ENCODE measurements at places on chromosomes 16 and 17.

DNA sequence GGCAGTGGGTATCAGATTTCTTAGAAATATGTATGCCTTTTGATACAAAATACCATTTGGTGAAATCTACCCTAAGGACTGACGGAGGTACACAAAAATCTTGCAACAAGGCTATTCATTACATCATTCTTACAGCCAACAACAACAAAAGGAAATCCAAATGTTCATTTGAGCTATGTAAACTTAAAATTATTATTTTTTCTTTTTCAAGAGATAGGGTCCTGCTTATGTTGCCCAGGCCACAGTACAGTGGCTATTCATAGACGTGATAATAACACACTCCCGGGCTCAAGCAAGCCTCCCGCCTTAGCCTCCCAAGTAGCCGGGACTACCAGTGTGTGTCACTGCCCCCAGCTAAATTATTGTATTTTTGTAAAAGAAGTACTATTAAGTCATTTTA lies 9.0 kb downstream of the SRR start:
- DNase-seq = no peak

GRCh38 chr17:52026075-52026474 lies 132.4 kb downstream of the CA10 start:
- no peak for DNase-seq

GRCh38 chr17:34306466-34306865 lies 12.8 kb upstream of the CCL8 start:
- peak; percentile 29 for DNase-seq

DNA sequence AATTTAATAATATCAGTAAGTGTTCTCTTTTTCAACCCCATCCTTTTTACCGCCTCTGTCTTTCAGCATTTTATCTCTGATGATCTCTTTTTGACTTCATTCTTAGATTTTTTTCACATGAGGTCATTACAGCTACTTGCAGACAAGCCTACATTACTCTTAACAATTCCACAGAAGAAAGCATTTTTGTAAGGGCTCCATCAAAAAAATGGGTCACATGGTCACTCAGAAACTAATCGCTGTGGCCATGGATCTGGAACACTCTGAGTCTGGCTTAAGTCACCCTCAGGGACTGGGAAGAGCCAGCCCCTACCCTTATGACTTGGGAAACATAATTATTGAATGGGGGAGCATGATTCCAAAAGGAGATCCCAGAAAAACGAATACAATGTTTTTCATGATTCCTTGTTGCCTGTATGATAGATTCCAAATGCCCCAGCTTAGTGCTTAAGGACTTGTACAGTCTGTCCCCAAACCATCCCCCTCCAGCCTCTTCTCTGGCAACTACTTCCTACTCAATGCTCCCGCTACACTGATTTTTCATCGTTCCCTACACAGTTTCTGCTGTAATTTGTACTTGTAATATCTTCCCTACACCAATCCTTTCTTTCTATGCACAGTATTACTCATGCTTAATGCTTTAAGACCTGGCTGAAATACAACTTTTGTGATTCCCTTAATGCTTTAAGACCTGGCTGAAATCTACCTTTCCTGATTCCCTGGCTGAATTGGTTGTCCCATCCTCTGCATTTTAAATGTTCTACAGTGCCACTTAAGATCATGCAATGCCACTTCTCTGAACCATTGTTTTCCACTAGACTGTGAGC lies 457.8 kb downstream of the HS3ST4 start:
- no peak for DNase-seq

DNA sequence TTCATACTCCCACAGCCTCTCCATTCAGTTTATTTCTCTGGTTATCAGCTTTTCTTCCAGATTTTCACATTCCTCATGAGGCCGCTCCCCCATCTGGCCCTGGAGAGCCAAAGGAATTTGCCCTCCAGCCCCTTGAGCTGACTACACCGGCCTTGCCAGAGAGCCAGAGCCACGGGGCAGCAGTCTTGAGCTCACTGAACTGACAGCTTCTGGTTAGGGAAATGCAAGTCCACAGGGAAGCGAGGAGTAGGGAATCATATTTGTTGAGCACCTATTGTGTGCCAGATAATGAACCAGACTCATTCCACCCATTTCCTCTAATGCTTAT lies 102.4 kb downstream of the ABCC12 start:
- peak; percentile 31 for DNase-seq

DNA sequence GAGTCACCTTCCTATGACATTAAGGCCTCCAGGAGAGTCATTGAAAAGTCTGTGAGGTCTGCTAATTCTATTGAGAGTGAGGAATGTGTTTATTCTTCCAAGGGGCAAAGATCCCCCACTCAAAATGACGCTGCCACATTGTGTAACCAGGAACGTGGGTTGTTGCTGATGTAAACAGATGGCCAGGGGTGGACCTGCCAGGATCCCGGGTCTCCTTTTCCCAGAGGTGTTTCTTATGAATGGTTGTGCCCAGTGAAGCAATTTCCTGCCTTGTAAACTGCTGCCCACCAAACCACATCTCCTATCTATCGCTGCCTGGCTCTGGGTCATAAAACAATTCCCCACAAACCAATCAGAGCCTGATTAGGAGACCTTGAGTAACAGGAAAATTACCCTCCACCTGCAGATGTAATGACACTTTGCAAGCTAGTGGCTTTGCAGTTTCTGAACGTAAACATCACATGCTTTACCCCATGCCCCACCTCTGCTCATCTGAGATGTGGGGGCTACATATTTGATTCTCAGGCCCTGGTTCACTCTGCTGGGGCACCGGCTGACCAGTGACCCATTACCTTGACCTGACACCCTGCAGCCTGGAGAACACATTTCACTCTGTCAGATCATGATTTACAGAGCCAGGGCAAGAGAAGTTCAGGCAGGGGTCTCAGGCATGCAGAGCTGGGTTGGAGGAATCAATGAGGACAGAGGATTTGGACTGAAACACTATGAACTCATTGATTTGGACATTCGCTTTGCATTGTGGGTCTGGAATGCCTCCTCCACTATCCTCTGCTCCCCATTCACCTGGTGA lies 33.1 kb upstream of the DDX52 start:
- DNase-seq = peak; percentile 87

DNA sequence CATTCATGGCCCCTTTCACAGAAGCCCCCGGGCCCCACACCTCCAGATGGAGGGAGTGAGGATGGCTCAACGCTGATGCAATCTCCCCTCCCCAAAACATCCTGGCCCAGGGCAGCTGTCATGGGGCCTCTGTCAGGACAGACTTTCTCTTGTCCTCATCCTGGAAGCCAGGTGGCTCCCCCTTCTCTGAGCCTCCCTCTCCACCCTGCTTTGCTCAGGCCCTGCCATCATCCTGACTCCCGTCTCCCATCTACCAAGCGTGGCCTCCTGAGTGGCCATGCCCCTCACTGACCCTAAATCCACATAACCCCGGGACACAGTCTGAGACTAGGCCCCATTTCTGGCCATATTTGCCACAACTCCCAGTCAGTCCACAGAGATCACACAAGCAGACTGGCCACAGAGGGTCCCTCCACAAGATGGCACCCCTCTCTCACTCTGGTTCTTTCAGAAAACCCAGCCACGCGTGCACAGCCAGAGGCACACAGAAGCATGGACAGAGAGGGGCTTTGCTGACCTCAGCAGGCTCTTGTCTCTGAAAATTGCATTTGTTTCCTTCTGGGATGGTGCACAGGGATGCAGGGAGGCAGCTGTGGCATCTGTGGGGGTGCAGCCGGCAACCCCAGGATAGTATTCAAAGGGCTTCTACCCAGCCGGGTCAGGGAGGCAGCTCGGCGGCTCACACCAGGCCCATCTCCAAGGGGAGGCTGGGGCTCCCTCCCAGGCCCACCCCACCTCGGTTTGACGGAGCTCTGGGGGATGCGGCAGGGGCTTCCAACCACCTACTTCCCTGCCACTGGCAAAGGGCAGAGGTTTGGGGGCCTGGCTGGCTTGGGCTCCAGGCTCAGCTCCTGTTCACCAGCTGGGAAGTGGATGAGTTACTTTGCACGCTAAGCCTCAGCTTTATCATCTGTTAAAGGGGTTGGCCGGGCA lies 16.9 kb downstream of the DOC2B start:
- peak; percentile 23 for DNase-seq

DNA sequence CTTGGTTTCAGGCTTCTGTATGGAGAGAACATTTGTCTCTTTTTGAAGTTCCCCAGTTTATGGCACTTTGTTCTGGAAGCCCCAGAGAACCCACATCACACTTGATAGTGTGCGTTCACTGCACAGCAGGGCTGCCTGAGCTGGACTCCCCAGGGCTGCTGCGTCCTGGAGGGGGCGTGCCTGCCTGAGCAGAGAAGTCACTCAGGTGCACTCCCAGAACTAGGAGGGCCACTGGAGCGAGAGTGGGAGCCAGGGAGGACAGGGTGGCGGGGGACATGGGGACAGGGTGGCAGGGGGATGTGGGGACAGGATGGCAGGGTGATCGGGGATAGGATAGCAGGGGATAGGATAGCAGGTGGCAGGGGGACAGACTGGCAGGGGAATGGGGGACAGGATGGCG lies 43.9 kb upstream of the ZNF469 start:
- no peak for DNase-seq

- DNase-seq = no peak
These were observed 28.2 kb downstream of the CMTR2 start for GRCh38 chr16:71260995-71261394.

- no peak for DNase-seq
These were observed 2.1 kb downstream of the SOX9 start for GRCh38 chr17:72122765-72123529.

- DNase-seq = no peak
These were observed 24.6 kb downstream of the CACNG1 start for GRCh38 chr17:67068999-67069398.

DNA sequence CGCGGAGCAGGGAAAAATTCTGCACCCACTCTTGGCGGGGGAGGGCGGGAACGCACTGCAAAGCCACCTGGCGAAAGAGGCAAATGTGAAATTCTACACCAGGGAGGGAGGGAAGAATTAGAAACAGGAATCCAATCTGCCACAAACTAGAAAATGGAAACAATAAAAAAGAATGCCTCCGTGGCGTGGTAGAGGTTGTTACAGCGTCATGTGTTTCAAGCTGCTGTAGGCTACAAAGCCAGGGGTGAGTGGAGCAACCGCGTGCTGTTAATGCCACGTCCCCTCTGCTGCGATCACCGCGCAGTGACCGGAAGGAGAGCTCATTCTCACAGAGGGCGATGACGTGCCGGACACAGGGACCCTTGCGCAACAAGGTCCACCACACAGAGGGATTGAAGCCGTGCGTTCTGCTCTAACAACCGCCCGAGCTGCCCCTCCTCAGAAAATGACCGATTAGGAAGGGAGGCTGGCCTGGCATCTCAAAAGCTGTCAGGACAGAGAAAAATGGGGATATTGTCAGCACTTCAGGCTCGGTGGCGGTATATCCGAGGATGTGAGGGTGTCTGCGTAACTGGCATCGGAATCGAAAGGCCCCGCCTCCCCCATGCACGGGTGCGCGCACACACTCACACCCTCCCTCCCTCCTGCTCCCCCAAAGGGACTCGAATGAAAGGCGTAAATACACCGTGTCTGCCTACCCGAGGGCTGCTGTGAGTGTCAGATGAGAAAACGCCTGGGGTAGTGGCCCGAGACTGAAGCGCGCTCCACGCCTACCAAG lies 70.8 kb upstream of the TNRC6C start:
- no peak for DNase-seq

DNA sequence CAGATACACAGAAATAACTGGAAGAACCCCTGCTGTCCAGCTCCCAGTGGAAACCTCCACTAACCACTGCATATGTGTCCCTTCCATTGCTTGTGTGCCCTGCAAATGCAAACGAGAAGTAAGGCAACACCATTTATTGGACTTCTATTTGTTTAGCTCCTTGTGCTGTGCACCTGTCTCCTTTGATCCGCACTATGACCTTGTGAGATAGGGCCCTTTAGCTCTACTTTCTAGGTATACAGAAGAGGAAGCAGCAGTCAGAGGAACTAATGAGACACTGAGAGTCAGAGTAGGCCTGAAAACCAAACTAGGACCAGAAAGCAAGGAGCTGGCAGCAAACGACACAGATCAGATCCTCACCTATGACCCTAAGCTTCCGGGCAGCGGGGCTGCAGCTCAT lies 22.4 kb downstream of the SOX9 start:
- no peak for DNase-seq

DNA sequence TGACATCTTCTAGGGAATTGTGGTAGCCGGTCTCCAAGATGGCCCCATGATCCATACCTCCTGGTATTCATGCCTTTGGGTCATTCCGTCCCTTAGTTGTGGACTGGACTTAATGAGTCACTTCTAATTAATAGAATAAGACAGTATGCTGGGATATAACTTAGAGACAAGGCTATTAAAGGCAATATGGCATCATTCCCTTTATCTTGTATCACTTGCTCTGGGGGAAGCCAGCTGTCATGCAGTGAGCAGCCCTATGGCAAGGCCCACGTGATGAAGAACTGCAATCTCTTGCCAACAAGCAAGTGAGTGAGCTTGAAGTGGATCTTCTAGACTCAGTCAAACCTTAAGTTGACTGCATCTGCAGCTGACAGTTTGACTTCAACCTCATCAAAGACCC lies 97.8 kb upstream of the MED13 start:
- no peak for DNase-seq

DNA sequence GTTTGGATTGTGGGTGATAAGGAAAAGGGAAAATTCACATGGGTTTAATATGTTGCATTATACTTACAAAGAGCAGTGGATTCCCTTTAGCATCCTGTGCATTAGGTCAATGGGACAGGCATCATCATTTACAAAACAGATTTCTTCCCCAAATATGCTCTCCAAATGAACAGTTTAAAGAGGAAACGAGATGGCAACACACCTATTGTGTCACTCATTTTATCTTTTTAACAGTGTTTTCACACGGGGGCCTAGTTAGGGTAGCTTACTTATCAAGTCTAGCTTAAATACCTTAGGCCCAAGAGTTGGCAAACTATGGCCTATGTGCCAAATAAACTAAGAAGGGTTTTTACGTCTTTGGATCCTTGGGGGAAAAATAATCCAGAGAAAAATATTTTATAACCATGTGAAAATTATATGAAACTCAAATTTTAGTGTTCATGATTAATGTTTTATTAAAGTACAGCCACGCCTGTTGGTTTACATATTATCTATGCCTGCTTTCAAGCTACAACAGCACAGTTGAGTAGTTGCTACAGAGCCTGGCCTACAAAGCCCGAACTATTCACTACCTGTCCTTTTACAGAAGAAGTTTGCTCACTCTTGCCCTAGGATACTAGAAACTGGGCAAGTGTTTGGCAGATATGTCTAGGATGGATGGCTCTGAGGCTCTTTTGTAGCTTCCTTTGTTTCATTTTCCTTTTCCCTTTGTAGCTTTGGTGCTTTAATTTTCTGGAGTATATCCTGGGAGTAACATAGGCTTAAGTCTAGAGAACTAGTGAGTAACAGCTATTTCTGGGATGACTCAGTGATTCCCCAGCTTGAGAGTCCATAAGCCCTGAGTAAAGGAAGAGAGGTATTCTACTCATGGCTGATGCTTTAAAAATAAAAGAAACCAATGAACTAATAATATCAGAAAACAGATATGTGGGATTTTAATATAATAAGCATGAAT lies 12.4 kb downstream of the NUP93 start:
- peak; percentile 68 for DNase-seq

DNA sequence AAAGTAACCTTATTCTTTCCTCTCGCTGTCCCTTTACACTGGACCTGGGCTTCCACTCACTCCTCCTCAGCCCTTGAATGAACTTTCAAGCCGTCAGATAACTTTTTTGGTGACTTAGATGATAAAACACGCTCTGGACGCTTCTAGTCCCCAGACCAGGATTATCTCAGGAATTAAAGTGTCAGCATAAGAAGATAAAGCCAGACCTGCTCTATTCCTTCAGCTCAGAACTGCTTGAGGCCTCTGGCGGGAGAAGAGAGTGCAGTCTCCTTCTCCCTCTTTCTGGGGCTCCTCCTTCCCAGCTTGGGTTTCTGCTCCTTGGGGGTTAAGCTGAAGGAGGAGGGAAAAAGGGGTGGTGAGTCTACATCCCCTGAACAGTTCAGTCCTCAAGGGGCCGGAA lies 6.6 kb downstream of the LPO start:
- no peak for DNase-seq

- DNase-seq = no peak
These were observed 86.6 kb downstream of the TBC1D16 start for GRCh38 chr17:79948945-79949655.
